ENCODE measurements at places on chromosomes 3 and 15.

- no peak for DNase-seq
Measured at GRCh38 chr3:147419781-147420224, 10.6 kb downstream of the ZIC1 start.

DNA sequence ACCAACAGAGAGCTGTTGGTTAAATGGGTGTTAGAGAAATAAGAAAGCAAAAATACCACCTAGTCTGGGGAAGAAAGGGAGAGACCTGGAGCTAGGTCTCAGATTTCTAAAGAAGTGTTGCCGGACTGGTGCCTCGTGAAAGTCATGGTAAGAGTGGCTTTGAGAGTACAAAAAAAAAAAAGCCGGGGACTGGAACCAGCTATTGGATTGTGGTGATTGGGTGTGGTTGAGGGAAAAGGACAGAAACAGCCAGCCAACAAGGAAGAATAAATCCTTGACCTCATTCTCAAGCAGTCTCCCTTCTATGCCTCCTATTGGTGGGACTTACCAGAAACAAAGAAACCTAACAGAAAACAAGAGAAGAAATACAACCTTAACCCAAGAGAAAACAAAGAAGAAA is 346.4 kb upstream of the KCNMB2 start:
- DNase-seq, result no peak

DNA sequence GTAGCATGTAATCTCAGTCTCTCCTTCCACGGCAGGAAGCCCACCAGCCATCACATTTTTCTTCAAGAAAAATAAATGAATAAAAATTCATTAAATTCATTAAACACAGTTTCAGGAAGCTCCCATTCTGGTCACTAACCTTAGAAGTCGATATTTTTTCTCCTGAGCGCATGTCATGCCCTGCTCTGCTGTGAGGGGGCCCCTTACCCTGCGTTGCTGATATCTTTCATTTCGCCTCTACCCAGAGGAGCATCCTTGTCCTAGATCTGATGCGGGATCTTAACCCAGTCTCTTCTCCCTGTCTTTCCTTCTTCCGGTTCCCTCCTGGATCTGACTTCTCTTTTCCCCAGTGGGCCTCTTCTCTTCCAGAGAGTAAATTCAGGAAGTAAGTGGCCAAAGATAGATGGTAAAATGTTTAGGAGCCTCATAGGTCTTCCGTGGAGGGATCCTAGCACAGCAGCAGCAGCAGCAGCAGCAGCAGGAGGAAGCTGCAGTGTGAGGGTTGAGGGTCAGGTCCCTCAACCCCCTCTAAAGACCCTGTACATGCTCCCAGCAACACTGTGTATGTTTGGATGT is 1.4 kb upstream of the ILDR1 start:
- no peak for DNase-seq

- no peak for DNase-seq
Measured at GRCh38 chr3:136142592-136142991, 53.5 kb downstream of the MSL2 start.

GRCh38 chr3:107988460-107989175 is 102.2 kb downstream of the CD47 start:
- no peak for DNase-seq

- no peak for DNase-seq
Measured at GRCh38 chr15:46523701-46524100, 888.9 kb downstream of the SQOR start.

GRCh38 chr3:108946292-108947285 is 7.1 kb downstream of the GUCA1C start:
- DNase-seq, result no peak

GRCh38 chr3:18649666-18650363 is 224.7 kb upstream of the SATB1 start:
- DNase-seq, result no peak

- no peak for DNase-seq
Measured at GRCh38 chr15:73956743-73957135, 30.5 kb downstream of the LOXL1 start.

- no peak for DNase-seq
Measured at GRCh38 chr3:191345334-191345733, 15.0 kb upstream of the UTS2B start.

GRCh38 chr3:49122886-49123545 is 2.4 kb upstream of the USP19 start:
- no peak for DNase-seq

DNA sequence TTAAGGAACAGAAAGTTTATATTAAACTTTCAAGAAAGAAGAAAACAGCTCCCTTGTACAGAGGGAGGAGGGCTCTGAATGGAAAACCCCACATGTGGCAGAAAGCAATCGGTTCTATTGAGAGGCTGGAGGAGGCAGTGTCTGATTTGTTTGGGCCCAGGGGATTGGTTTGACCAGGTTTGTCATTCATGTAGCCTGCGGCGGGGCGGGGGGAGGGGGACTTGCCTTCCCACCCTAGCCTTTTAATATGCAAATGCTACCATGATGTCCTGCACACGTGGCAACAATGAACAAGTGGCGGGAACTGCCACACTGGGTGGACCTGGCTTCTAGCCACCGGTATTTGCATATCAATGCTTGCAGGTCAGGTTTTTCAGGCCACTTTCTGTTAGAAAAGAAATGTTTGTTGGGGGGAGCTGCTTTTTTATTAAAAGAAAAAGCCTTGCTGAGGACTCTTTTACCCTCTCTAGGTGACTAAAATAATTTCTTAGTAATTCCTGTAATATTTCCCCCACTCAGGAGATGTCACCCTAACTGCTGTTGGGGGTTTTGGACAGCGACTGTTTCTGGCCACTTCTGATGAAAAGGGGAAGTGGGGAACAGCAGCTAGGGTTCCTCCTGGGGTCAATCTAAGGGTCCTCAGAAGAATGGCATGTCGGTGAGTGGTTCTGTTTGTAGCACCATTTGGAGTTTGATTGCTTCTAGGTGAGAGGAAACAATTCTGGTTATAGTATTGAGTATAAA is 691.2 kb downstream of the TBL1XR1 start:
- DNase-seq, result no peak

GRCh38 chr3:158026236-158026635 is 80.0 kb downstream of the SHOX2 start:
- DNase-seq, result no peak

DNA sequence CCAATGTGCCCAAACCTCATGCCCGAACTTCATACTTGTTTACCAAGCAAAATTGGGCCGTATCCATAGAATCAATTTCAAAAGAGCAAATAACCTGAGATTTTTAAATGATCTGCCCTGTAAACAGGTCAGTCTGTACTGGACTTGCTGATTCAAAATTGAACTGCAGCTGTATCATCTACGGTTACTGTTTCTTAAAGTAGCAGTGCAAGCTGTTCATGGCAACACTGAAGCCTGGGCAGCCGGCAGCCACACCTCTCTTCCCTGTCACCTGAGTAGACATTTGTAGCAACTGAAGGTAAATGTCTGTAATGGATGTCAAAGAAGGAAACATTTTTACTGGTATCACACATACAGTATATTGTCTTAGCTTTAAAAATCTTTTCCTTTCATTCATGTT is 10.6 kb downstream of the EIF4E3 start:
- DNase-seq, result no peak

GRCh38 chr3:125381743-125382142 is 6.6 kb upstream of the ZNF148 start:
- no peak for DNase-seq

GRCh38 chr15:94844538-94845389 is 613.4 kb downstream of the MCTP2 start:
- peak; percentile 41 for DNase-seq

DNA sequence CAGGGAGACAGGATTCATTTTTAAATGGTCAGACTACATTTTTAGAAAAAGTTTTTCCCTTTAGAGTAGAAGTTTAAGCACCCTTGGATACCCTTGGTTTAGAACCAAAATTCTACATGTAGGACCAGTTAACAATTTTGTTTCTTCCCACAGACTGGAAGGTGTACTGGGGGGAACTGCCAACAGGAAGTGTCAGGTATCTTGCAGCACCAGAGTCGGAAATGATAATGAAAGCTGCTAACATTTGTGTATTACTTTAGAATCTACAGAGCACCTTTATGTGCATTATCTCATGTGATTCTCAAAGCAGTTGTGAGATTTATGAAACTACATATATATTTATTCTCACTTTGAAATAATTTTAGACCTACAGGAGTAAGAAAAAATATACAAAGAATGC is 21.5 kb downstream of the SPRED1 start:
- DNase-seq, result no peak

GRCh38 chr3:18153571-18154173 is 271.5 kb downstream of the SATB1 start:
- DNase-seq, result no peak

GRCh38 chr15:75051191-75051608 is 27.8 kb downstream of the PPCDC start:
- no peak for DNase-seq

DNA sequence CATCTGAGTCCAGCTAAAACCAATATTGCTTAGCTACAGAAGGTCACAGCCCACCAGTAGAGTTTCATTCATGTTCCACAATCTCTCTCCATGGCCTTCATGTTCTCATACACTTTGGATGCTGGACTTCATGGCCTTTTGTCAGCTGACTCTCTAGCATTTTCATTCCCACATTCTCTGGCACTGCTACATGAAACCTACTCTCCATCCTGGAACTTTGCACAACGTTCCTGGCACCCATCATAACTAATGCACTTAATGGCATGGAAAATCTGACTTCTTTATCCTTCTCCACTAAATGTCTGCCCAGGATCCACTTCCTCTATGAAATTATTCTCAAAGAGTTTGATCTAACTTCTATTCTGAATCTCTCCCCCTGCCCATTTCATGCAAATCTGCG is 56.9 kb downstream of the SLC9A9 start:
- no peak for DNase-seq

GRCh38 chr3:37577697-37578096 is 284.0 kb upstream of the CTDSPL start:
- DNase-seq, result no peak

- DNase-seq, result no peak
Measured at GRCh38 chr3:125221831-125222230, 9.3 kb upstream of the SLC12A8 start.

DNA sequence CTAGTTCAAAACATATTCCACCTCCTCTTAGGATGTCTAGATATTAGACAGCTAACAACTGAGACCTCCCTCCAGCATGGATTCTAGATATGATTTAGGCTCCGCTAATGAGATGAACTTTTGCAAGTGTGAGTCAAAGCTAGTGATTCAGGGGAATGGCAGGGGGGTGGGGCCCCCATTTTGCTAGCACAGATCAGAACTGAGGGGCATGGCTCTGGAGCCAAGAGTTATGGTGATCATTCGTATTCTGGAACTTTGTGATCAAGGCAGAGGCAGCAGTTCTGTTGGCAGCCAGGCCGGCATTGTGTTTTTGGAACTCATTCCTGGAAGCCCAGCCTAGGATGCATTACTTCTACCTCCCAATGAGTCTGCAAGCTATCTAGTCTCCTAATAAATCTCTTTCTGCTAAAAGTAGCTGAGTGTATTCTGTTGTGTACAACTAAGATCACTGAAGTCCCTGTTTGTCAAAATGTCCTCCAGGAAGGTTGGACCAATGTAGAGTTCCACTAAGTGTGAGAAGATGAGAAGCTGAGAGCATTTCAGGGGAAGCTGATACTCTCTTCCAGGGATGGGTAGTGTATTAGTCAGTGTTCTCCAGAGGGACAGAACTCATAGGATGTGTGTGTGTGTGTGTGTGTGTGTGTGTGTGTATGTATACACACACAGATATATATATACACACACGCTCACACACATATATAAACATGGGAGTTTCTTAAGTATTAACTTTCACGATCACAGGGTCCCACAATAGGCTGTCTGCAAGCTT is 312.7 kb downstream of the TLE3 start:
- no peak for DNase-seq

DNA sequence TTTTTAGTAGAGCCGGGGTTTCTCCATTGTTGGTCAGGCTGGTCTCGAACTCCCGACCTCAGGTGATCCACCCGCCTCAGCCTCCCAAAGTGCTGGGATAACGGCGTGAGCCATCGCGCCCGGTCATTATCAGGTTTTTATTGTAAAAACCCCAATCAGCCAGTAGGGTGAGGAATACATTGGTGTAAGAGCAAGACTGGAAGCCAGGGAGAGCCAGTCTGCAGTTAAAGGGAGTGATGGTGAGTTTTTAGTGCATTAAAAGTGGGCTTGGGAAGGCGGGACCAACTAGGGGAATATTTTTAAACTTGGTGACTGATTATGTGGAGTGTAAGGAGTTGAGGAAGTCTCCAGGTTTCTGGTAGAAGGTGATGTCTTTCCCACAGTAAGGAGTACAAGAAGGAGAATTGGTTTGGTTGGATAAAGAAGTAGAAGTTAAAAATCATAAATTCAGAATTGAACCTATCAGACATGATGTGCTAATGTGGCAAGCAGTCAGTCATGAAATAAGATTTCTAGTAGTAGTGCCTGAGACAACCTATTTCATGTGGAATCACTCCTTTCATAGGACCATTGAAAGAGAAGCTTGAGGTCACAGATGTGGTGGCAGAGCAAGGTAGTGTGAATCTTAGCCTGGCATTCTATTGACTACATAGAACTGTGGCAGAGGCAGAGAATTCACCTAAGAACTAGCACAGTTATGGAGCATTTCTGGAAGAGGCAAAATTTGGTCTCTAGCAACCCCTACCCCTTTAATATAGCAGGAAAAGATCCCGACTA is 2.4 kb upstream of the DCBLD2 start:
- DNase-seq, result no peak

- DNase-seq, result no peak
Measured at GRCh38 chr3:81938681-81939080, 177.2 kb upstream of the GBE1 start.

DNA sequence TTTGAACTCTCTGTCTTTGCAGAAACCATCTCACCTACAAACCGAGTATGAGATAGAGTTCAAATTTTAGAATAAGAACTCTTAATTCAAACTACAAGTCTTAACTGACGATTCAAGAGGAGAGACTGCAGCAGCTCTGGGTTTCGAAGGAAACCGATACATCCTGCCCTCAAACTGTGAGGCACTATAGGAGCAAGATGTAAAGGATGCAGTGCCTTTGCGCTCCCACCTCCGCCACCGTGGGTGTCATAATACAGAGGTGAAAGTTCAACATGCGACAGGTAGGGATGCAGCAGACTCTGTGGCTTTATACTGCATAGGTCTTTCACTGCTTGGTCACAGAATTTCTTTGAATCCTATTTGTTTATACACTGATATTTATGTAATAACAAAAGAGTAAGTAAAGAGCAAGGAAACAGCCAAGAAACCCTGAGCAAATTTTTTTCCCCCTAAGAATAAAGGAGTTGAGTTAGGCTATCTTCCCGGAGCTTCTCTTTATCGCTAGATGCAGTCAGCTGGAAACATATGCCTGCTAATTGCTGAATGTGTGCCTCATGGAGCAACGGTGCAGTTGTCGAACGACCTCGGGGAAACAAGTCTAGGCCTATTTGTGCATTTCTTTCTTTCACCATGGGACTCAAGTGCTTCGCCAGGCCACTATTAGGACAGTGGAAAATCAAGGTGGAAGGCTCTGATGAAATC is 1097.6 kb upstream of the CFAP20DC start:
- no peak for DNase-seq

DNA sequence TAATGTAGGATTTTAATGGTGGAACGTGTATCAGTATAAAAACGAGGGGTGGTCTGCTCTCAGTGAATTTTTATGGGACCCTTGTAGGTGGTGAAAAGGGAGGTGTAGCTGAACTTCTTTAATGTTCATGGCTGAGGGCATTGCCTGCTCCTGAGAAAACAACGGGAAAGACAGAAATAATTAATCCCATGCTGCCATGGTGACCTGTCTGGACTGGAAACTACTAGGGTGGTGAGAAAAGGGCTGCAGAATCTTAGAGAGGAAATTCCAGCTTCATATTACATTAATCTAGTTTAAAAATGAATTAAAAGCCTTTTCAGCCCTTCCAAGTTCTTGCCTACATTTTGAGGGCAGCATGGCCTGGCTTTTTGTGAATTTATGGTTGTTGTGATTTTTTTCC is 47.6 kb downstream of the ZBTB38 start:
- no peak for DNase-seq
